CD4-positive, alpha-beta memory T cell (primary cell): ENCODE measurements at places on chromosomes 7 and 10.

GRCh38 chr10:82266438-82266837, 391.4 kb downstream of the NRG3 start:
- no peak overlapping the region for H3K27ac ChIP-seq
- H3K4me1 ChIP-seq = no peaks in the 10 kb centered on the region
- H3K36me3 ChIP-seq = no peaks in the 10 kb centered on the region
- H3K27me3 ChIP-seq = no peaks in the 10 kb centered on the region
- H3K4me3 ChIP-seq = no peak overlapping the region

- peaks cover 5% of the 10 kb centered on the region for H3K27me3 ChIP-seq
- H3K4me3 ChIP-seq = no peak overlapping the region
- DNase-seq = no peak
- no peak overlapping the region for H3K27ac ChIP-seq
- H3K36me3 ChIP-seq = no peaks in the 10 kb centered on the region
Observed at GRCh38 chr7:66356277-66356721, 151.2 kb downstream of the TPST1 start.

GRCh38 chr10:24642921-24643678, 80.6 kb downstream of the ARHGAP21 start:
- no peaks in the 10 kb centered on the region for H3K36me3 ChIP-seq
- no peak overlapping the region for H3K4me3 ChIP-seq
- H3K27me3 ChIP-seq = no peaks in the 10 kb centered on the region
- peaks cover 11% of the 10 kb centered on the region for H3K4me1 ChIP-seq

GRCh38 chr7:38743899-38744298, 112.7 kb upstream of the AMPH start:
- no peaks in the 10 kb centered on the region for H3K4me1 ChIP-seq
- no peak for DNase-seq
- H3K36me3 ChIP-seq = peaks cover 18% of the 10 kb centered on the region
- no peak overlapping the region for H3K4me3 ChIP-seq
- no peaks in the 10 kb centered on the region for H3K27me3 ChIP-seq
- no peak overlapping the region for H3K27ac ChIP-seq

DNA sequence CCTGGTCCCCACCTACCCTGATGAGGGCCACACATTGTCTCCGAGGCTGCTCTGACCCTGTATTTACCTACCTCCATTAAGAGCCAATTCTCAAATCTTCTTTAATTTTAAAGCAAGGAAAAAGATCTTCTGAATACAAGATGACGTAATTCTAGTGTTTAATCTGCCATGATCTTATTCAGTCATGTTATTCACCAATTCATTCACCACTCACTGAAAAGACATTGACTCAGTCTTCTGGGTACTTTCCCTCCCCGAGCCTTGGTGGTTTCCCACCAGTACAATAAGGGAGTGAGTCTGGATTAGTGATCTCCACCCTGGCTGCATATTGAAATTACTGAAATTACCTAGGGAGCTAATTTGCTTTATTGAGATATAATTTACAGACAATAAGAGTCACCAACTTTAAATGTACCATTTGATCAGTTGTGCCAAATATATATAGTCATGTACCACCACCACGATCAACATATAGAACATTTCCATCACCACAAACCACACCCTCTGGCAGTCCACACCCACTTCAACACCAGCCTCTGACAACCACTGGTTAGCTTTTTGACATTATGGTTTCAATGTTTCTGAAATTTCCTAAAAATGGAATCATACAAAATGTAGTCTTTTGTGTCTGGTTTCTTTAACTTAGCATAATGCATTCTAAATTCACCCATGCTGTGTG, 117.5 kb upstream of the UNC5B start:
- no peak overlapping the region for H3K27ac ChIP-seq
- no peaks in the 10 kb centered on the region for H3K27me3 ChIP-seq

GRCh38 chr7:82615527-82615926, 171.9 kb upstream of the CACNA2D1 start:
- no peaks in the 10 kb centered on the region for H3K27me3 ChIP-seq
- no peaks in the 10 kb centered on the region for H3K4me1 ChIP-seq
- no peak for DNase-seq
- no peak overlapping the region for H3K27ac ChIP-seq

DNA sequence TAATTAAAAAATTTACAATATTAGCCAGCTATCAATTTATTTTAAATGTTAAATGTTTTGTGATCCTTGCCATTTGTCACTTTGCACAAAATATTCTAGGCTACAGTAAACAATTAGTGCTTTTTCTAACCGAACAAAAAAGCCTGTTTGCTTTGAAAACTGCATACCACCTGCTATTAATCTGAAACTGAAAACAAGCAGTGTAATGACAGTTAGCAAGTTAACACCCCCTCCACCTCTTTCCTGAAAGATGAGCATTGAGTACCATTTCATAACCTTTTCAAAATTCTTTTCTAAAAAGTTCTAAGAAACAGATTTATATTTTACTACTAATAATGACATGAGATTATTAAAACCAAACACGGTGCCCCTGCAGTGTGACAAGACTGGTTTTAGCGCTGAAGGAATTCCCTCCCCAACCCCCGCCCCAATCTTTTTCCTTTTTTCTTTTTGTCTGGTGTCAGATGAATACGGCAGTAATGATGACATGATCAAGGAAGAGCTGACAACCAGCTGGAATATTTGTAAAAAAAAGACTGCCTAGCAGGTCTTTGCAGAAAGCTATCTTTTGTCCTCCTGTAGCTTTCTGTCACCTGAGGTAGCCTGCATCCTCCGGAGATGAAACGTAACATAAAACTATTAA, 175.6 kb downstream of the CHCHD3 start:
- H3K27me3 ChIP-seq = no peaks in the 10 kb centered on the region
- H3K27ac ChIP-seq = no peak overlapping the region
- no peak overlapping the region for H3K4me3 ChIP-seq
- no peaks in the 10 kb centered on the region for H3K36me3 ChIP-seq
- no peaks in the 10 kb centered on the region for H3K4me1 ChIP-seq

GRCh38 chr7:32525839-32526238, 30.6 kb downstream of the AVL9 start:
- no peak for DNase-seq
- H3K27ac ChIP-seq = no peak overlapping the region
- no peaks in the 10 kb centered on the region for H3K36me3 ChIP-seq
- no peak overlapping the region for H3K4me3 ChIP-seq
- no peaks in the 10 kb centered on the region for H3K27me3 ChIP-seq
- no peaks in the 10 kb centered on the region for H3K4me1 ChIP-seq
